Activated CD4-positive, alpha-beta memory T cell treated with anti-CD3 and anti-CD28 coated beads for 36 hours (primary cell): ENCODE measurements at places on chromosomes 13 and 19.

GRCh38 chr13:101700598-101700997, 248.1 kb downstream of the ITGBL1 start:
- no peaks in the 10 kb centered on the region for H3K4me1 ChIP-seq
- DNase-seq = no peak
- peaks cover 9% of the 10 kb centered on the region for H3K27me3 ChIP-seq
- H3K4me3 ChIP-seq = no peak overlapping the region
- H3K36me3 ChIP-seq = no peaks in the 10 kb centered on the region
- no peak overlapping the region for H3K27ac ChIP-seq

DNA sequence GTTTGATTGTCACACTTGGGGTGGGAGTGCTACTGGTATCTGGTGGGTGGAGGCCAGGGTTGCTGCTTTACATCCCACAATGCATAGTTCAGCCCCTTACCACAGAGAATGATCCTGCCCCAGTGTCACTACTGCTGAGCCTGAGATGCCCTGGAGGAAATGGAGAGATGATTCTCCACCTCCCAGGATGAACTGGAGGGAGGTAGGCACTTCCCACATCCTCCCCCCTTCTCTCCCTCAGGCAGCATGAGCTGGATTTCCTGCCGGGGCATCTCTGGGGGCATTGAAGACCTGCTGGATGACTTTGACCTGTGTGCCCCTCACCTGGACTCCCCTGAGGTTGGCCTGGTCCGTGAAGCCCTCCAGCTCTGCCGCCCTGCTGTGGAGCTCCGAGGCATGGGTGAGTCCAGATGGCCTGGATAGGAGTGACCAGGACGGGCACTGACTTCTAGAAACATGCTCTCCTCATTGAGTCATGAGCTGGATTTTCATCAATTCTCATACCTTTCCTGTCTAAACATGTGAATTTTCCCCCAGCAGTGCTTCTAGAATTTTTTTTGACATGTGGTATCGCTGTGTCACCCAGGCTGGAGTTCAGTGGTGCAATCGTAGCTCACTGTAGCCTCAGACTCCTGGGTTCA, 45.3 kb downstream of the NWD1 start:
- no peak for DNase-seq
- H3K4me1 ChIP-seq = no peaks in the 10 kb centered on the region
- H3K36me3 ChIP-seq = no peaks in the 10 kb centered on the region
- no peak overlapping the region for H3K4me3 ChIP-seq
- H3K27me3 ChIP-seq = peaks cover 27% of the 10 kb centered on the region

DNA sequence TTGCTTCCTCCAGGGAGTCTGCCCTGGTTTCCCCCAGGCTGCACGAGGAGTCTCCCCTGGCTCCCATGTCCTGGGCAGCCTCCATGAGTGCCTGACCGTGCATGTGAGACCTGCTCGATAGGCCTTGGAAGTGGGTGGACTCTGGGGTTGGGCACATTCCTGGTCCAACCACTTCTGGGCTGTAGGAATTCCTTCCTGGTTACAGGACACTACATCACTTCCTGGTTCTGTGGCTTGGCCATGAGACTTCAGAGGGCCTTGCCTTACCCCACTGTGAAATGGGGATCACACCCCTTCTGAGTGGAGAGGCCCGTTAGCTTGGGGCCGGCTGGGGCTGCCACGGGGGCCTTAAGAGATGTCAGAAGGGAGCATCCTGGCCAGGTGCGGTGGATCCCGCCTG, 4.0 kb upstream of the ZNF628 start:
- H3K4me1 ChIP-seq = peaks cover 7% of the 10 kb centered on the region
- H3K27me3 ChIP-seq = no peaks in the 10 kb centered on the region
- DNase-seq = no peak
- no peak overlapping the region for H3K27ac ChIP-seq
- no peak overlapping the region for H3K4me3 ChIP-seq

- peak overlapping the region; percentile 51 for H3K27ac ChIP-seq
- H3K4me3 ChIP-seq = no peak overlapping the region
- H3K36me3 ChIP-seq = peaks cover 61% of the 10 kb centered on the region
- H3K4me1 ChIP-seq = peaks cover 80% of the 10 kb centered on the region
These were observed 6.1 kb downstream of the SAFB start for GRCh38 chr19:5628919-5629481.

GRCh38 chr13:104372095-104372655, 1306.0 kb upstream of the SLC10A2 start:
- no peak for DNase-seq
- H3K4me1 ChIP-seq = no peaks in the 10 kb centered on the region
- no peak overlapping the region for H3K27ac ChIP-seq
- no peaks in the 10 kb centered on the region for H3K36me3 ChIP-seq
- H3K27me3 ChIP-seq = no peaks in the 10 kb centered on the region
- no peak overlapping the region for H3K4me3 ChIP-seq

DNA sequence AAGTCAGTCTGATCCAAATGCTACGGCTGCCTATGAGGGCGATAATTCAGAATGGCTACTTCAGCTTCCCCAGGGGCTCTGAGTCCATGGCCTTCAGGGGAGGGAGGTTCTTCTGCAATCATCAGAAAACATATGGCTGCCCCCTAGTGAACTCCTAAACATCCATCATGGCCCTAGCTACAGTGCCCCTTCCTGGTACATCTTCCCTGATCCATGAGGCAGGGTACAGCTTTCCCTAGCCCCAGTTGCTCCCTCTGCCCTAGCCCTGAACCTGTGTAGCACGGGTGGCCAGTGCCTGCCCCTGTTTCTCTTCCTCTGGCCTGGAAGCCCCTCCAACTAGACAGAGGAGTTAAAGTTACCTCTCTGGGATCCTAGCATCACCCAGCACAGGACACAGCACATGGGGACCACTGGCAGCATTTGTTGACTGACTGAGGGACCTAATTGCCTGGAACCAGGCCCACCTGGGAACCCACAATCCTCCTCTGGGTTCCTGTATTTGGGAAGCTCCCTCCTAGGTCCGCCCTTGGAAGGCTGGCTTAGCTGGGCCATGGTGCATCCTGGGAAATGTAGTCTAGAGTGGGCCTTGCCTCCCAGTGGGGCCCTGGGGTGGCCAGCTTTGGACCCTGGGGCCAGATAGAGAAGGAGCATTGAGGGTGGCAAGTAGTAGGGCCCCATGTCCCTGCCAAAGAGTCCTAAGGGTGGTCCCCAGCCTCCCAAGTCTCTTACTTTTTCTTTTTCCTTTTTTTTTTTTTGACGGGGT, 17.7 kb upstream of the SEMA6B start:
- no peaks in the 10 kb centered on the region for H3K36me3 ChIP-seq
- peaks cover 4% of the 10 kb centered on the region for H3K4me1 ChIP-seq
- DNase-seq = no peak

- H3K36me3 ChIP-seq = no peaks in the 10 kb centered on the region
- H3K27ac ChIP-seq = no peak overlapping the region
- peaks cover 1% of the 10 kb centered on the region for H3K27me3 ChIP-seq
- H3K4me3 ChIP-seq = no peak overlapping the region
These were observed 256.0 kb downstream of the UQCRFS1 start for GRCh38 chr19:28956961-28957360.

- H3K4me1 ChIP-seq = no peaks in the 10 kb centered on the region
- no peaks in the 10 kb centered on the region for H3K36me3 ChIP-seq
- no peak overlapping the region for H3K4me3 ChIP-seq
- H3K27ac ChIP-seq = no peak overlapping the region
- no peaks in the 10 kb centered on the region for H3K27me3 ChIP-seq
These were observed 44.4 kb downstream of the TSHZ3 start for GRCh38 chr19:31304831-31305312.

- no peaks in the 10 kb centered on the region for H3K4me1 ChIP-seq
- no peaks in the 10 kb centered on the region for H3K27me3 ChIP-seq
- DNase-seq = no peak
These were observed 245.3 kb upstream of the HTR2A start for GRCh38 chr13:47142105-47142504.

DNA sequence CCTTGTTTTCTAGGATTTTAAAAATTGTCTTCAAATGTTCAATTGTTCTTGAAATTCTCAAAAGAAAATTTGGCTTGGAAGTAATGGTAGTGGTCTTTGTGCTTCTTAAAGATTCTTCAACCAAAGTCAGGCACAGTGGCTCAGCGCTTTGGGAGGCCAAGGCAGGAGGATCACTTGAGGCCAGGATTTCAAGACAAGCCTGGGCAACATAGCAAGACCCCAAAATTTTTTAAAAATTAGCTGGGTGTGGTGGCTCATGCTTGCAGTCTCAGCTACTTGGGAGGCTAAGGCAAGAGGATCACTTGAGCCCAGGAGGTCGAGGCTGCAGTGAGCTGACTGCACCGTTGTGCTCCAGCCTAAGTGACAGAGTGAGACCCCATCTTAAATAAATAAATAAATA, 153.5 kb upstream of the ZNF507 start:
- no peak for DNase-seq
- no peaks in the 10 kb centered on the region for H3K4me1 ChIP-seq
- no peaks in the 10 kb centered on the region for H3K36me3 ChIP-seq
- no peaks in the 10 kb centered on the region for H3K27me3 ChIP-seq
- H3K27ac ChIP-seq = no peak overlapping the region

DNA sequence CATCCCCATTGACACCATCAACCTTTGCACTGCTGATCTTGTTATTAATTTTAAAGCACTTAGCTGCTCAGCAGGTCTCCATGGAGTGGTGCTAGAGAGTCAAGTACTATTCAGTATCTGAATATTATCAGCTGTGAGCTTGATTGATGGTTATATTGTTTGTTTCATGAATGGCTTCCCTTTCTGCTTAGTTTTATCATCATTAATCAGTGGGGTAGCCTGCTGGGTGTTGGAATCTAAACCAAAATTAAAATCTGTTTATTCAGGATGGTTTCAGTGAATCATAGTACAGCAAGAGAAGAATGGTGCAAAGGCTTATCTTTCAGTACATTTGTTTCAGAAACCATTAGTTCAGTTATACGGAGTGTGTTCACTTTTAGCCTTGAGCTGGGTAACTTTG, 42.5 kb upstream of the SCEL start:
- peaks cover 2% of the 10 kb centered on the region for H3K27me3 ChIP-seq
- no peaks in the 10 kb centered on the region for H3K36me3 ChIP-seq
- H3K4me1 ChIP-seq = no peaks in the 10 kb centered on the region
- H3K27ac ChIP-seq = no peak overlapping the region
- DNase-seq = no peak

DNA sequence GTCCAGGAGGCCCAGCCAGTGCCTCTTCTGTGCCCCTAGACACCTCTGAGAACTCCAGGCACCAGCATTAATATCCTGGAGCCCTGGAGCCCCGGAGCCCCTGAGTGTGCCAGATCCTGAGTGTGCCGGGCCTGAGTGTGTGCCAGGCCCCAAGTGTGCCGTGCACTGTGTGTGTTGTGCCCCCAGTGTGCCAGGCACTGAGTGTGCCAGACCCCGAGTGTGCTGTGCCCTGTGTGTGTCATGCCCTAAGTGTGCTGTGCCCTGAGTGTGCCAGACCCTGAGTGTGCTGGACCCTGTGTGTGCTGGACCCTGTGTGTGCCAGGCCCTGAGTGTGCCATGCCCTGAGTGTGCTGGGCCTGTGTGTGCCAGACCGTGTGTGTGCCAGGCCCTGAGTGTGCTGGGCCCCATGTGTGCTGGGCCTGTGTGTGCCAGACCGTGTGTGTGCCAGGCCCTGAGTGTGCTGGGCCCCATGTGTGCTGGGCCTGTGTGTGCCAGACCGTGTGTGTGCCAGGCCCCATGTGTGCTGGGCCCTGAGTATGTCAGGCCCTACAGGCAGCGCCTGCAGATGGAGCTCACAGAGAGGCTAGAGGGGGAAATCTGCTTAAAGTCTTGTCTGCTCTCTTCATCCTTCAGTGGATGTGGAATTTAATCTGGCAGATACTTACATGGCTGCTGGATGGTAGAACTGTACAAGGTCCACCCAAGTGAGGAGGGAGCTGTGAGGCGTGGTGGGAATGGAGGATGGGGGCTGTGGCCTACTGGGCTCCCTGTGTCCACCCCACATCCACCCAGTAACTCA, 53.9 kb downstream of the C13orf46 start:
- H3K27me3 ChIP-seq = peaks cover 40% of the 10 kb centered on the region
- H3K27ac ChIP-seq = no peak overlapping the region
- DNase-seq = peak; percentile 4
- H3K4me1 ChIP-seq = no peaks in the 10 kb centered on the region

DNA sequence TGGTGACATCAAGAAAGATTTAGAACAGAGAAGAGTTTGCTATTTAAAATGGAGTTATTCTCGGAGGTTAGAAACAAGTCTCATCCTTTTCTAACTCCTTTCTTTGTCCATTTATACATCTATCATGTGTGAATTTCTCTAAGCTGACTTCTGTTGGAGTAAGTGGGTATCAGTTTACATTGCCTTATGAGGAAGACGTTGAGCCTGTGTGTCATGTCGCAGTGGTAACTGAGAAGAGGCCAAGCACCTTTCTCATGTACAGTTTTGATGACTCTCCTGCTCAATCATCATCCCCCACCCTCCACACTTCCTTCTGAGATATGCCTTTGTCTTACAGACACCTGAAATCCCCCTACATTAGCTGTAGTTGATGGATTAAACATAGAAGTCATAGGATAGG, 624.8 kb downstream of the LIG4 start:
- H3K4me1 ChIP-seq = no peaks in the 10 kb centered on the region
- no peaks in the 10 kb centered on the region for H3K27me3 ChIP-seq
- no peaks in the 10 kb centered on the region for H3K36me3 ChIP-seq
- H3K27ac ChIP-seq = no peak overlapping the region

- peaks cover 7% of the 10 kb centered on the region for H3K4me1 ChIP-seq
- no peak overlapping the region for H3K4me3 ChIP-seq
- no peaks in the 10 kb centered on the region for H3K36me3 ChIP-seq
- H3K27me3 ChIP-seq = no peaks in the 10 kb centered on the region
These were observed 17.4 kb downstream of the C19orf12 start for GRCh38 chr19:29697523-29698261.

- H3K27me3 ChIP-seq = peaks cover 21% of the 10 kb centered on the region
- no peak overlapping the region for H3K27ac ChIP-seq
- no peaks in the 10 kb centered on the region for H3K36me3 ChIP-seq
- DNase-seq = no peak
- H3K4me3 ChIP-seq = no peak overlapping the region
These were observed 59.1 kb upstream of the TNFRSF19 start for GRCh38 chr13:23510979-23511735.

DNA sequence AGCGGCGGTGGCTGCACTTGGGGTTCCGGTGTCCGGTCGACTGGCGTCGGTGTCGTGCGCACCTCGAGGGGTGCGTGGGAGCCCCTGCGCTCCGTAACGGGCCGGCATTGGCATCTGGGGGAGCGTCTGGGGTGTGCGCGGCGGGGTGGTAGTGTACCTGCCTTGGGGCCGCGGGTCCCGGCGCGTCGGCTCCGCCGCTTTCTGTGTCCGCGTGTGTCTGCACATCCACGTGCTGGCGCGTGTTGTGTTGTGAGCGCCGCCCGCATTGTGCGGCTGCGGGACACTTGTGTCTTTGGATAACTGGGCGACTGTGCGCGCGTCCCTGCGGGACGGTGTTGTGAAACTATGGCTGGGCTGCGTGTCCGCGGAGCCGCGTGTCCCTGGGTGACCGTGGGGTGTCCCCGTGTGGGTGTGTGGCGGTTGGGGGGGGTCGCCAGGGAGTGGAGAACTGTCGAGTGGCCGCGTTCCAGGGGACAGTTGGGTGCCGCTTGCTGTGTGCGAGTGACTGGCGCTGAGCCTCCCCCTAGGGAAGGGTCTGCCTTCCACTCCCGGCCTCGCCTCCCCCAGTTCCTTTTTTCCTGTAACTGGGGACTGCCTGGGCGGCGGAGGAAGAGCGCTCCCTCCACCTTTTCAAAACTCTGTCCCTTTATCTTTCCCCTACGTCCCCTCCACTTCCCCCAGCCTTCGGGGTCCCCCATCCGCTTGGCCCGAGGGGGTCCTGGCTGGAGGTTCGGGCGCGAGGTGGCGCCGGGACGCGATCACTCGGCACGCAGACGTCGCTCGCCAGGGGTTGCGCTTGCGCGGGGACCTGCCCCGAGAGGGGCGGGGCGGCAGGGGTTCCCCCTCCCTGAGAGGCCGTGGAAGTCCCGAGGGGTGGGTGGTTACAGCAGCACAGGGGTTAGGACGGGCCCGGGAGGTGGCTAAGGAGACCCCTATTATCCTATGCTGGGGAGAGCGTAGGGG, 5.7 kb upstream of the NFIC start:
- H3K4me1 ChIP-seq = peaks cover 34% of the 10 kb centered on the region
- H3K36me3 ChIP-seq = no peaks in the 10 kb centered on the region
- H3K4me3 ChIP-seq = peak overlapping the region; percentile 85
- H3K27me3 ChIP-seq = peaks cover 2% of the 10 kb centered on the region
- DNase-seq = peak; percentile 78
